ENCODE measurements at places on chromosomes 5 and 9. TPM values are rescaled to one million over a fixed set of nuclear protein-coding genes. Genes with fewer than 3 reads are reported as not detected.

The MTMR12 gene
- 9.7 TPM for total RNA-seq

DNA sequence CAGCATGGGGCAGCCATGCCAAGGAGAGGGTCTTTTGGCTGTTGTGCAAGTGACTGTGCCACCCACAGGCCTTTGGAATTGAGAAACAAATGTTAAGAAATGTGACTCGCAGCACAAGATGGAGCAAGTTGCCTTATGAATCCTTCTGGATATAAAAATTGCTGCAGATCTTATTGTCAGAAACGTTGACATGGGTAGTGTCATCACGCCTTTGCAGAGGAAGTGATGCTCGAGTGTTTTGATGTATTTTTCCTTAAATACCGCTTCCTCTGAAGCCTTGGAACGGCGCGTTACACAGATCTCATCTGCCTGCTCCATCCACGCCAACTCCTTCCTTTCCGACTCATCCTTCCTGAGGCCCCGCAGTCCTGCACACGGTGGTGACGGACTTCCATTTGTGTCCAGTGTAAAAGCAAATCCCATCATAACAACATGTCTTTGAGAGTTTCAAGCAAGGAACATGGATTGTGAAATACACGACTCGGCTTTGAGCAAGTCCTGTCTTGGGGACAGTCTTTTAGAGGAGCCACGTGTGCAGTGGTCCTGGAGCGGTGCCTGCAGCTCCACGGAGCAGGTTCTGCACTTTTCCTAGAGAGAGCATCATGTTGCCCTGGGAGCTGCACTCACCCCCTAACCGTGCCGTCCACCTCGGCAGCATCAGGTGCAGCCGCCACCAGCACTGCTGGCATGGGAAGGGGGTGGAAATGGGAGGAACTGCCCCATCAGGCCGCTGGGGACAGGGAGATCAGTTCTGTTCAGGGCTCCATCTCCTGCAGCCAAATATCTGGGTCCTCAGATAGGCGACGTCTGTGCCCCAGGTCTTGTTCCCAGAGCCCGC, 15.1 kb downstream of the ROPN1L start:
- peak; percentile 20 for DNase-seq

The TNFSF15 gene
- total RNA-seq, result 0.06 TPM

The TMOD1 gene
- not detected for total RNA-seq

The ALG2 gene
- 36.7 TPM for total RNA-seq

The MAT2B gene
- 73.0 TPM for total RNA-seq

The NDUFS6 gene
- 65.8 TPM for total RNA-seq

GRCh38 chr5:157387683-157388093, 72.3 kb upstream of the NIPAL4 start:
- peak; percentile 96 for DNase-seq

The DAB2 gene
- total RNA-seq, result 25.0 TPM

The NDUFAF2 gene
- 36.5 TPM for total RNA-seq

DNA sequence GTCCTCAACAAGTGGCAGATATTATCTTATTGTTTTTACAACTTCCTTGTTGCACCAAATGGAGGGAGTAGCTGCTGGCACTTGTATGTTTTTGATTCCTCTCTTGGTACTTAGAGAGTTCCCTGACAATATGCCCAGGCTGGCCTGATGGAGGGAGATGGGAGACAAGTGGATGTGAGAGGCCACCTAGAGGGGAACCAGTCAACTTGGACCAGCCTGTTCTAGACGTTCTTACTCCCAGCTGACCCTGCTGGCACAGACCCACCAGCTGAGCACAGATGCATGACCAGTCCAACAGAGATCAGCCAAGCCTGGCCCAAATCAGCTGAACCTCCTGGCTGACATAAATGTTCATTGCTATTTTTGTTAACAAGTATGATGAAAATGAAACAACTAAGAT, 60.9 kb upstream of the GDNF start:
- peak; percentile 77 for DNase-seq

- no peak for DNase-seq
Measured at GRCh38 chr9:129336601-129337331, 158.7 kb upstream of the IER5L start.

- DNase-seq, result no peak
Measured at GRCh38 chr5:3342271-3343100, 253.1 kb upstream of the IRX1 start.

The BTNL3 gene
- not detected for total RNA-seq

DNA sequence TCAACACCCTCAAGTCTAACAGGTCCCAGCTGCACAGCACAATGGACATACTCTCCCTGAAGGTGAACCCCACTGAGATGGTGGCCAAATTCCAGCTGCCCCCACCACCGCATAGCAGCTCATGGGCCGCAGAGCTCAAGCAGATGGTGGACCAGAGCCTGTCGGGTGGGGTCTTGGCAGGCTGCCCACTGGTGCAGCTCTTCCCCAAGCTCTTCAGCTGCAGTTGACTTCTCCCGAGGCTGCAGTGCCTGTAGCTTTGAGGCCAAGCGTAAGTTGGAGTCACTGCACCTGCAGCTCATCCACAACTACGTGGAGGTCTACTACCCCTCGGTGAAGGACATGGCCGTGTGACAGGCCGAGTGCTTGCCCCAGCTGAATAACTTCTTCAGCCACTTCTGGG, 56.6 kb upstream of the SPTLC1 start:
- DNase-seq, result no peak

The OTP gene
- not detected for total RNA-seq

The HRCT1 gene
- total RNA-seq, result 2.1 TPM

The FGF1 gene
- 5.8 TPM for total RNA-seq

DNA sequence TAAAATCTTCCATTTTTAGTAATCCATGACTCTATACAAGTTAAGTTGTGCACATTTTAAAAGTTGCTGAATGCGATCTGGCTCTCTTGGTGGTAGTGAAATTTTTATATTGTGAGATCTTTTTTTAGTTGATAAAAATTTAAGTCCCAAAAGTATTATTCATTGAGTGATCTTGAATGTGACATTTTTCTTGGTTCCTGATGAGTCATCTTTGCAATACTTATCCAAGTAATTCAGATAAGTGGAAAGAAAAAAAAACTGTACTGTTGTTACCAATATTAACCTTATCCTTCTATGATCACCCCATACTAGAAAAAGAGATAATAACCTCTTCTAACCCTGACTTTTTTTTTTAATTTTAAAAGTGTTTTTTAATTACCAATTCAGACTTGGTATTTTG, 601.3 kb downstream of the PSAT1 start:
- DNase-seq, result no peak

The TEX48 gene
- total RNA-seq, result not detected

- DNase-seq, result no peak
Measured at GRCh38 chr9:4138781-4139180, 161.1 kb downstream of the GLIS3 start.

GRCh38 chr9:137103206-137103999, 11.1 kb downstream of the DPP7 start:
- no peak for DNase-seq

The TYRP1 gene
- total RNA-seq, result not detected
